ENCODE measurements at places on chromosomes 16 and 17.
A peak's percentile ranks its signal among the peaks of the same experiment; 100 is the strongest.

DNA sequence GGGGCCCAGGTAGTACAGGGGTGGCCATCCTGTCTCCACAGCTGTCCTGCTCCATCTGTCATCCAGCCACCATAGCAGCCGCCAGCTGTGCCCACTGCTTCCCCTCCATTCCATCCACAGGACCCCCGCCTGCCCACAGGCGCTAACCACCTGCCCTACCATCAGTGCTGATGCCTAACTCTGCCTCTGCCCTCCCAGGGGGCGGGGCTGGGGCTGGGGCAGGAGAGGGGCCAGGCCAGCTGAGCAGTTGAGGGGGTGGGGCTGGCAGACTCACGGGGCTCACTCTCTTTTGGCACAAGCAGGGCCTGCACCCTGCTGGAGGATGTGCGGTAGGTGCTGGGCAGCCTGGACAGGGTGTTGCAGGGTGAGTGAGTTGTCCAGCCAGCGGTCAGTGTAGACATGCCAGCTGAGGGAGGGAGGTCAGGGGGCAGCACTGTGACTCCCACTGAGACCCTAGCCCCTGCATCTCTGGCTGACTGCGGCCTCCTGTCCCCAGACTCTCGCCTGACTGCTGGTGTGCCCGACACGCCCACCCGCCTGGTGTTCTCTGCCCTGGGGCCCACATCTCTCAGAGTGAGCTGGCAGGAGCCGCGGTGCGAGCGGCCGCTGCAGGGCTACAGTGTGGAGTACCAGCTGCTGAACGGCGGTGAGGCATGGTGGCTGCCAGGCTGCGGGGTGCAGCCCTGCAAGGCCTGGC, 9.6 kb downstream of the GALK1 start:
- DNase-seq = no peak

DNA sequence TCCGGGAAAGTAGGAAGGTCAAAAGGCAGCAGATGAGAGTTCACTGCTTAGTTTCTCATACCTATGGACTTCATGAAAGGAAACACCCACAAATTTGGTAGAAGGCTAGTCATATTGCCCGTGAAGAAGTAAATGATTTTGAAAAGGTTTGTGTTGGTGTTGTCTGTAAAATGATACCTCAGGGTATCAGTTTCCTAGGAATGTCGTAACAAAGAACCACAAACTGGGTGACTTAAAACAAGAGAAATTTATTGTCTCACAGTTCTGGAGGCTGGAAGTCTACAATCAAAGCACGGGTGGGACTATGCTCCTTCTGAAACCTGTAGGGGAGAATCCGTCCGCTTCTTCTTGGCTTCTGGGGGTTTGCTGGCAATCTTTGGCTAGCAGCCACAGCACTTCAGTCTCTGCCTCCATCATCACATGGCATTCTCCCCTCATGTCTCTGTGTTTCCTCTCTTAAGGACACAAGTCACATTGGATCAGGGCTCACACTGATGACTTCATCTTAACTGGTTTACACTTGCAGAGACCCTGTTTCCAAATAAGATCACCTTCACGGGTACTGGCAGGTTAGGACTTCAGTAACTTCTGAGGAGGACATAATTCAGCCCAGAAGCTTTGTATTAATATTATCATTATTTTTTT, 2.0 kb upstream of the NAE1 start:
- DNase-seq = no peak

DNA sequence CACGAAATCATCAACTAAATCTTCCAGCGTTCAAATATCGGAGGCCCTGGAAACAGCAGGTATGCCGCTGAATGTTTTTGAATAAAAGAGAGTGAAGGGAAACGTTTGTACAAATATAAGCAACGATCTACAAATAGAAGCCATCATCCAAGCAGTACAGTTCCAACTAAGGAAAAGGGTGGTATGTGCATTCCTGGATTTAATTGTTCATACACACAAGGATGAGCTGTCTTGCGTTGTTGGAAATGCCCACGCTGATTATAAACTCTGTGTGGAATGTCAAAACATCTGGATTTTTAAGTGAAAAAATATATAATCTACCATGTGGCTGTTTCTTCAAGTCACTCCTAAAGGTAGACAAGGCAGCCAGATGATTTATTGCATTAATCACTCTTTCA, 191.8 kb upstream of the HSBP1 start:
- DNase-seq = no peak

GRCh38 chr17:75091855-75092327, 4.1 kb downstream of the SLC16A5 start:
- no peak for DNase-seq

DNA sequence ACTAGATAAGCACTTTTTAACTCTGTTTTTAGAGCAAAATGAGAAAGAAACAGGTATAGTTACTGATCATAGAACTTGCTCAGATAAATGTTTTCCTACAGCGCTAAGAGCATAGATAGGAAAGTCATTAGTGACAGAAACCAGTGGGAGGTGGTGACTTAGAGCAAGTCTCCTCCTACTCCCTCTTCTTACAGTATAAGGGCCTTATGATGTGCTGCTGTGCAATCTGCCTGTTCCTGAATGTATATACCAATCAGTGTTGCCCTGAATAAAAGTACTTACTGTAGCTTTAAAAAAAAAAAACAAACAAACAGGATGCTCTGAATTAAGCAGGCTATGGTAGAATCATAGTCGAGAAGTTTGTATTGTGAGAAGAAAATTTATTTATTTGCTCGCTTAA, 23.3 kb upstream of the RASL10B start:
- no peak for DNase-seq

DNA sequence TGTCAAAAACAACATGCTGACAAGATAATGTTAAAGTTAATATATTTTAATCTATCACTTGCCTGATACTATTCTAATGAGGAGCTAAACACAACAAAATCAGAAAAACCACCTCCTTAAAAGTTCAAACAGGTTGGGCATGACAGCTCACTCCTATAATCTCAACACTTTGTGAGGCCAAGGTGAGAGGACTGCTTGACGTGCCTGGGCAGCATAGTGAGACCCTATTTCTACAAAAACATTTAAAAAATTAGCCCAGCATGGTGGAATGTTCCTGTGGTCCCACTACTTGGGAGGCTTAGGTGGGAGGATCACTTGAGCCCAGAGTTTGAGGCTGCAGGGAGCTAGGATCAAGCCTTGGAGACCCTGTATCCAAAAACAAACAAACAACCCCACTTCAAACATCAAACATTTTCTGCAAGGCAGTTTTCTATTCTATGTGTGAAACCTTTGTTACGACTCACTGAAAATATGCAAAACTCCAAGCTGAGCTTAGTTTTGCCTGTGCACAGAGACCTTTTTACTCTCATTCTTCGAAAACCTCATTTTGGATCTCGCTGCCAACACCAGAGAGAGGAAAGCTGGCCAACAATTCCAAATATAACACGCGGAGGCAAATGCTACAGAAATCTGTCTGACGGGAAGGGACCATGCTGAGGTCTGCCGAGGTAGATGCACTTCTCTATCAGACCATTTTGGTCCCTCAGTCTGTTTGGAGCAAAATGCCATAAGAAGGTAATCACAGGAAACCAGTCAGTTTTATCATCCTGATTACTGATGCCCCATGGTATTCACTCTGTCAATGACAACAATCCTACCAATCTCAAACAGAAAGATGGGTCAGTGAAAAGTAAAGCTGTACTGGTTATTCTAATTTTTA, 6.2 kb downstream of the PHF12 start:
- DNase-seq = no peak

DNA sequence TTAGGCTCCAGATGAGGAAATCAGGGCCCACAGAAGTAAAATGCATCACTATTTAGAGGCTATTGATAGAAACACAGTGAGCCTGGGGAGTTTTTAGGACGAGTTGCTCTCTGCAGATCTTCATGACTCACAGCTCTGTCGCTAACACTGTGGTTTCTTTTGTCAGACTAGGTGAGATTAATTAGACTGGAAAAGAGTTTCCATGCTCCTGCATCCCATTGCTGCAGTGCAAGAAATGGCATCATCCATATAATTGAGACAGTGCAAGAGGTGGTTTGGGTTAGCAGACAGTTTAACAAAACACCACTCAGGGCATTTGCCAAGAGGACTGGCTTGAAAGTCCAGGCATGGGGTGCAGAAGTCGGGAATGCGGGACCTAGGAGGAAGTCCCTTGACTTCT, 198.8 kb upstream of the CACNG5 start:
- peak; percentile 75 for DNase-seq

GRCh38 chr17:40478486-40478885, 22.9 kb downstream of the TNS4 start:
- no peak for DNase-seq

DNA sequence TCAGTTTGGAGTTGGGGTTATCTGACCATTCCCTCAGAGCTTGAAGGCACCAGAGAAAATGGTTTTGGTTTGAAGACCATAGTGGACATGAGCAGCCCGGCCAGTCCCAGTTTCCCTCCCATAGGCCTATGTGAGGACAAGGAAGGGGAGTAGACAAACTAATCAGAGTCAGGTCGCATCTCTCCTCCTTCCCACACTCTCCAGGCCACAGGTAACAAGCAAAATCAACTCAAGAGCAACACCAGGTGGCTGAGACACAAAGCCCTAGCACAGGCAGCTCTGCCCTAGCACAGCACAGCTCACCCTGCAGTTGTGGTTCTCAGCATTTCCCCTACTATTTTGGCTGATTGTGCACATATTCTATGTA, 7.2 kb downstream of the SUPT4H1 start:
- no peak for DNase-seq
